Suprapubic skin (tissue), 4 donors: ENCODE measurements at places on chromosomes 13 and 19.

GRCh38 chr13:48858122-48858902 lies 117.4 kb upstream of the FNDC3A start:
- no peaks in the 10 kb centered on the region for H3K27me3 ChIP-seq
- H3K4me3 ChIP-seq: no peak overlapping the region
- H3K27ac ChIP-seq: no peak overlapping the region
- H3K36me3 ChIP-seq: no peaks in the 10 kb centered on the region
- no peak for DNase-seq
- no peaks in the 10 kb centered on the region for H3K4me1 ChIP-seq

- H3K36me3 ChIP-seq: no peaks in the 10 kb centered on the region
- no peak for DNase-seq
- no peaks in the 10 kb centered on the region for H3K4me1 ChIP-seq
Observed at GRCh38 chr19:43331435-43332010, 22.0 kb upstream of the CD177 start.

DNA sequence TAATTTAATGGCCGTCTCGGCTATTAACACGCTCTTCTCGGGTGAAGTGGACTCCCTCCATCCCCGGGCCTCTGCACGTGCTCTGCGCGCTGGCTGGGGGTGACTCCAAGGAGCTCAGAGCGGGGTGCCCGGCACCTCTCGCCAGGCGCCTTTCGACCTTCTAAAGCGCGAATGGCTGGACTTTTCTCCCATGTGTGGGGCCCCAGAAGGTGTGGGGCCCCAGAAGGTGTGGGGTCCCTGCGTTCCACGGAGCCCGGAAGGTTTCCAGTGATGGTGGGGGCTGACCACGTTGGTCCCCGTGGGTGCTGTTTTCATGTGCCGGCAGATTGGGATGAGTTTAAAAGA lies 3.3 kb upstream of the ALOX5AP start:
- H3K4me1 ChIP-seq: no peaks in the 10 kb centered on the region
- H3K4me3 ChIP-seq: no peak overlapping the region
- no peak for DNase-seq
- peaks cover 7% of the 10 kb centered on the region for H3K27me3 ChIP-seq

GRCh38 chr19:52679598-52679997 lies 41.4 kb upstream of the ZNF83 start:
- DNase-seq: no peak
- no peak overlapping the region for H3K4me3 ChIP-seq
- H3K36me3 ChIP-seq: peaks cover 8% of the 10 kb centered on the region
- H3K4me1 ChIP-seq: no peaks in the 10 kb centered on the region
- H3K27ac ChIP-seq: no peak overlapping the region
- H3K27me3 ChIP-seq: no peaks in the 10 kb centered on the region

DNA sequence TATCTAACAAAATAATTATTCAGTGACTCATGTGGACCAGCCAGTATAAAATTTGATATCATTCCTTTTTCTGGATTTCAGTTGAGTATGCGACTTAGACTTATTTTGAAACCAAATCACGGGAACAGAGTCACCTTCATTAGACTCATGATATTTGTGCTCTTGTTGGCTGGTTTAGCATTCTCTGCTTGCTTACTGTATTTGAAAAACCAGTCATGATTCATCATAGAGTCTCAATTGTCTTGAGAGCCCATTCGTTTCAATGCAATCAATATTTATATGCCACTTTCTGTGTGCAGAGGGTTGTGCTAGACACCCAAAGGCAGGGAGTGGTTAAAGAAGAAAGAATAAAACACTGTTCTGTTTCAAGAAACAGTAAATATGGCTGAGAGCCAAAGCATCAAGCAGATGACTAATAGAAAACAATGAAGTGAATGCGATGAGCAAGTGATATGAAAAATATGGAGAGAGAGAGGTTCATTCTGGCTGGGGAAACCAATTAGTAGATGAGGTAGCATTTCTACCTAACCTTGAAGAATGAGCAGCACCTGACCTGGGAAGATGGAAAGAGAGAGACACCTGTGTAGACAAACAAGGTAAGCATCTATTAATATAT lies 99.6 kb upstream of the MBNL2 start:
- no peak overlapping the region for H3K27ac ChIP-seq
- H3K4me3 ChIP-seq: no peak overlapping the region
- H3K36me3 ChIP-seq: no peaks in the 10 kb centered on the region
- no peaks in the 10 kb centered on the region for H3K27me3 ChIP-seq
- DNase-seq: no peak

DNA sequence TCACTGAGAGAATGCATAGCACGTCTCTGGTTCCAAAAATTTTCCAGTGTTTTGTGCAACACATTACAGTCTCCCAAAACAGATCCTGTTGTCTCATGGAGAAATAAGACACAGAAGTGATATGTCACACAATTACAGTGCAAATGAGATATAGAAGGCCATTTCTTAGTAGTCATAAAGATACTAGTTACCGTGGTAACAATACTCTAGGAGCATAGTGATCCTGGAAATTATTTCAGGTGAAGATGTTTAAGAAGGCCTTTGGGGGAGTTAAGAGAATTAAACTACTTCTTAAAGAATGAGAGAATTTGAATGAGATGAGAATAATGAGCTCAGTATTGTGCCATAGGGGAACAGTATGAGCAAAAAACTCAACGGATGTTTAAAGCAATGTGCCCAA lies 628.0 kb upstream of the MIR17HG start:
- H3K27me3 ChIP-seq: no peaks in the 10 kb centered on the region
- DNase-seq: no peak
- H3K4me1 ChIP-seq: peaks cover 5% of the 10 kb centered on the region

GRCh38 chr13:71661921-71662320 lies 205.1 kb downstream of the DACH1 start:
- no peak overlapping the region for H3K4me3 ChIP-seq
- no peak overlapping the region for H3K27ac ChIP-seq
- no peak for DNase-seq
- H3K36me3 ChIP-seq: no peaks in the 10 kb centered on the region

DNA sequence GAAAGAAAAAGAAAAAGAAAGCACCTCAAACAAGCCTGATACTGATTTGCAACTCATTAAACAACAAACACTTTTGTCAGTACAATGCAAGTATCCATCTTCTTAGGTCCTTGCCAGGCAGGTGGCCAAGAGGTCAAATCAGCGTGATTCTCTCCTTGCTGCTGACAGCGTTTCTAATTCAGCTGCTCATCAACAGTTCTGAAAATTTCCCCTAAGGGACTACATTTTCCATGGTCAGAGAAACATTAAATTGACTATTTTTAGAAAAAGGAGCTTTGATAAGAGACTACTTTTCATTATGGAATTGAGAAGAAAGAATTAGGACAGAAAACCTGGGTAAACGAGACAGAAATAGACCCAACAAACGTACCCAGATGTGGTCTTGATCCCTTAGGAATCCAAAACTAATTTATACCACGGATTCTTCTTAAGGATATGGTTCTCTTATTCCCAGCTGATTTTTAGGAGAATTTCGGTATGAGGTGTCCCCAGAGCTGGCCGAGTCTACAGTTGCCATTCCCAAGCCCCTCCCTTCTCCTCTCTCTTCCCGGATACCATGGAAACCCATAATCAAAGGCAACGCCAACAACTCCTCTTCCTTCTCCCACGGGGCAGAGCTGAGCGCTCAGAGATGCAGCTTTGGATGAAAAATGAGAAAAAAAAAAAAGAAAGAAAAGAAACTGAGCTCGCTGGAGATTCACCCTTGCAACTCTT lies 29.5 kb upstream of the CEBPG start:
- H3K4me3 ChIP-seq: no peak overlapping the region
- peaks cover 34% of the 10 kb centered on the region for H3K4me1 ChIP-seq
- H3K36me3 ChIP-seq: no peaks in the 10 kb centered on the region
- H3K27ac ChIP-seq: no peak overlapping the region
- no peak for DNase-seq

DNA sequence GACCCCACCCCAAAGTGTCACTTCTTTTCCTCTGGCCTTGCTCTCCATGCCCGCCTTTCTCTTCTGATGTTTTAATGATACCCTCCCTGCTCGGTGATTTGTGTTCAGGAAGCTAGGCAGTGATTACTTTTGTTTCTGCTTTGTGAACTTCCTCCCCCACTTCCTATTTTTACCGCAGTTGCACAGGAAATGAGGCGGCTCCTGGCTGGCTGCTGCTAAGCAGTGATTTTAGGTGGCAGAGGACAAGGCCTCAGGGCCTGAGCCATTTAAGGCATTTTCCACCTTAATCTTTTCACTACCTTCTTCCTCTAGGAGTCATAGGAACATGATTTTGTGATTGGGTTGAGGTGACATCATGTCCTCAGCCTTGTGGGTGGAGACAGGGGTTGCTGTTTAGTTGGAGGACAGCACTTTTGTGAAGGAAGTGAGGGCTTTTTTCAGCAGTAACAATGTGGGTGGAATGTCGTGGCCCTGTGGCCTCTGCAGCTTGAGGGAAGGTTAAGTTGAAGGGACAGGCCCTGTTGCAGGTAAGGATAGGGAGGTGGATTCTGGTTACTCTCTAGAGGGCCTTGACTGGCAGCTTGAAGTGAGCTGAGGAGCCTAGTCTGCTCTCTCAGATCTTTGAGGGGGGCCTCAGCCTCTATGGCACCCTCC lies 15.7 kb downstream of the GARRE1 start:
- H3K4me3 ChIP-seq: no peak overlapping the region
- peak; percentile 74 for DNase-seq
- H3K4me1 ChIP-seq: peaks cover 40% of the 10 kb centered on the region
- H3K27me3 ChIP-seq: no peaks in the 10 kb centered on the region
- peak overlapping the region; percentile 80 for H3K27ac ChIP-seq

GRCh38 chr13:33485247-33485646 lies 199.7 kb upstream of the STARD13 start:
- no peak overlapping the region for H3K4me3 ChIP-seq
- no peaks in the 10 kb centered on the region for H3K27me3 ChIP-seq
- no peaks in the 10 kb centered on the region for H3K4me1 ChIP-seq
- no peaks in the 10 kb centered on the region for H3K36me3 ChIP-seq
- DNase-seq: no peak
- H3K27ac ChIP-seq: no peak overlapping the region

DNA sequence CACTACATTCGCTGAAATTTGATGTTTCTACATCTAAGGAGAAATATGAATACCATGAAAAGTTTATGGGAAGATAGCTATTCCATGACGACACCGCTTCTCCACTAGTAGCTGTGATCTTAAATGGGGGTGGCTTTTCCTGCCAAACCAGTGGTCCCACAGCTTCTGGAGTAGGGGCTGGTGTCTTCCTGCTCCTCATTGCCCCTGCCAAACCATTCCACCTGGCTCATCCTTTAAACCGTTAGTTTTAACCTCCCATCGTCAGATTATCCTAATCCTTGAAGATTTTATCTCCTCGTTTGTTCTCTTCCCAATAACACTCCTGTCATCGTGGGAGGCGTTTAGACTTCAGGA lies 568 bp upstream of the ZNF230 start:
- H3K36me3 ChIP-seq: peaks cover 11% of the 10 kb centered on the region
- H3K4me3 ChIP-seq: peak overlapping the region; percentile 91
- no peaks in the 10 kb centered on the region for H3K27me3 ChIP-seq
- DNase-seq: no peak

- no peaks in the 10 kb centered on the region for H3K27me3 ChIP-seq
- DNase-seq: no peak
- no peak overlapping the region for H3K27ac ChIP-seq
Observed at GRCh38 chr13:20430296-20430695, 95.4 kb downstream of the CRYL1 start.

DNA sequence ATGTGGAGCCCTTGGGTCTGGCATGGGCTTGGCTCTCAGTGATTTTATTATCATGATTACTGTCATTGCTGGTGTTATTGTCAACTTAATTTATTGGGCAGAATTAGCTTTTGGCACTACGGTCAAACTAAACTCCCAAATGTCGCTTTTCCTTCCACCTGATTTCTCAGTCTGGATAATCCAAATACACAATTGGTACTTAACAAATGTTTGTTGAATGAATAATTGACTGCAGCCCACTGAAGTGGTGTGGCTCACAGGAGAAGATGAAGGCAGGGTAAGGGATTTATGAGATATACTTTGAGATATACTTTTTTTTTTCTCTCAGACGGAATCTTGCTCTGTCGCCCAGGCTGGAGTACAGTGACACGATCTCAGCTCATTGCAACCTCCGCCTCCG lies 1.5 kb downstream of the COLGALT1 start:
- H3K27ac ChIP-seq: no peak overlapping the region
- peaks cover 33% of the 10 kb centered on the region for H3K36me3 ChIP-seq
- DNase-seq: no peak
- peaks cover 46% of the 10 kb centered on the region for H3K4me1 ChIP-seq
- H3K4me3 ChIP-seq: peak overlapping the region; percentile 95

DNA sequence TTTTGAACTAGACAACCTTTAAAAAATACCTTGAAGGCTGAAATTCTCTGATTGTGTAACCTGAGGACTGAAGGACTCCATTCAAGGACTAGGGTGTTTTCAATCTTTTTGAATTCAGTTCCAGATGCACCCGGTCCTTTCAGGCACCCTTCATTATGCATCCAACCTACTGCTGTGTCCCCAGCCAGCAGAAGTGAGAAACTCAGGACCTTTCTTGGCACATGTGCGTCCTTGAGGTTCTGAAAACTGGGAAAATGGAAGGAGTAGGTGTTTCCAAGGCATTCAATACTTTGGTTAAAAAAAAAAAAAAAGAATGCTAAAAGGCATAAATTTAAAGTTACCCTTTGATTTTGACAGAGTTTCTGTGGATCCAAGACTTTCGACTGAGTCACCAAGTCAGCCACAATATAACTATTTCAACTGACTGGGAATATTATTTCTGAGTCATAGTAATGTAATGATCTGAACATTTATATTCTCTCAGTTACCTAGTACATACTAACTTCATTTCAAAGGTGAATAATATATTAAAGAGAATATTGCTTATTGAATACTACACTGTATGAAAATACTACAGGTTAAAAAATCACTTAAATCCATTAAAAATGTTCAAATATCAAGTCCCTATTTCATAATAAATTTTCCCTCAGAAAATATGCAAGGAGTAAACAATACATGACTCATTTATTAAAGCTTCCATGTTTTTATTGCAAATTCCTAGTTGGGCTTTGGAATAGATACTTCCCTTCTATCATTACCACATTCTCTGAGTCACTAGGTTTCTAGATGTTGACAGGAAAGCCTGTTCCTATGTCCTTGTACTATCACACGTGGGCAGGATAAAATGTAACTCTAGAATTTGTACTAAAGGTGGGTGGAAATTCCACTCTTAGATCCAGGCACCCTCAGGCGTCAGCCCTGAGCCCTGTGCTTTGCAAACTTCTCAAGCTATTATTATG lies 2.4 kb upstream of the ITGBL1 start:
- peak overlapping the region; percentile 27 for H3K27ac ChIP-seq
- no peak overlapping the region for H3K4me3 ChIP-seq
- peaks cover 22% of the 10 kb centered on the region for H3K4me1 ChIP-seq
- no peak for DNase-seq

DNA sequence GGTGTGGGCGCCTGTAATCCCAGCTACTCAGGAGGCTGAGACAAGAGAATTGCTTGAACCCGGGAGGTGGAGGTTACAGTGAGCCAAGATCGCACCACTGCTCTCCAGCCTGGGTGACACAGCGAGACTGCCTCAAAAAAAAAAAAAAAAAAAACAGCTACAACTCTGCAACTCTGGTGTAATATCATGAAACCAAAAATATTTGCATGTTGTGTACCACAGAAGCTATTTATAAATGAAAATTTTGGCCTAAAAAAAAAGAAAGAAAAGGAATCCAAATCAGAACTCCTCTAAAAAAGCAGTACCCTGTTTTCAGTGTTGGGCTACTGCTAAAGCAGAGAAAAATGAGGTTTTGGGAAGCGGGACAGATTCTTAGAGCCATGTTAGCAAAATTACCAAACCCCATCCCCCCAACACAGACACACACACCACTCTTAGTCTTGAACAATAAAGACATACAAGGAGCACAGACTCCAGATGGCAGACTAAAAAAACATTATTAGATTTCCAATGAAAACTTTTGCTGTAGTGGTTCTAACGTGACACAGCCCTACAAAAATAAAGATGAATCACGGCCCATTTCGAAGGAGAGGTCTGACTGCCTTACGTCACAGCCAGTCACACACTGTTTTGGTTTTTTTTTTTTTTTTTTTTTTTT lies 51.5 kb downstream of the INSR start:
- peak overlapping the region; percentile 73 for H3K27ac ChIP-seq
- peaks cover 10% of the 10 kb centered on the region for H3K4me1 ChIP-seq
- H3K4me3 ChIP-seq: no peak overlapping the region
- no peaks in the 10 kb centered on the region for H3K27me3 ChIP-seq
